ENCODE measurements at places on chromosomes 2 and 18. TPM values are rescaled to one million over a fixed set of nuclear protein-coding genes. Genes with fewer than 3 reads are reported as not detected.
A peak's percentile ranks its signal among the peaks of the same experiment; 100 is the strongest.

KIAA2012 gene
- under 0.01 TPM for total RNA-seq

DNA sequence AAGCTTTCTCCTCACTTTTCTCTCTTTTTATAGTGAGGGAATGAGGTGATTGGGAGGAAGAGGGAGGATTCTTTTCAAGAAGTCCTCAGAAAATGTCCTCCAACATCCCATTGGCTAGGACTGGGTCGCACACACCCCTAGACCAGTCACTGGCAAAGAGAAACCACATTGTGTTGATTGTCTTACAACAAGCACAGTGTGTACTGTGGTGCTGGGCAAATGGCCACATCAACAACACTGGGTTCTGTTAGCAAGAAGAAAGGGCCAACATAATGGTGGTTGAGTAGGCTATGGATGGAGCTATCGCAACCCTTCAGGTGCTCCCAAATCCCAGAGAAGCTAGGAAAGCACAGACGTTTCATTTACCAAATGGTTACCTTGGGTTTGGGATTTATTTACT is 18.7 kb upstream of the PTPN4 start:
- DNase-seq = no peak

FEV gene
- not detected for total RNA-seq

NXPH2 gene
- total RNA-seq = not detected

GRCh38 chr2:151869291-151869690 is 41.1 kb upstream of the ARL5A start:
- DNase-seq = no peak

DNA sequence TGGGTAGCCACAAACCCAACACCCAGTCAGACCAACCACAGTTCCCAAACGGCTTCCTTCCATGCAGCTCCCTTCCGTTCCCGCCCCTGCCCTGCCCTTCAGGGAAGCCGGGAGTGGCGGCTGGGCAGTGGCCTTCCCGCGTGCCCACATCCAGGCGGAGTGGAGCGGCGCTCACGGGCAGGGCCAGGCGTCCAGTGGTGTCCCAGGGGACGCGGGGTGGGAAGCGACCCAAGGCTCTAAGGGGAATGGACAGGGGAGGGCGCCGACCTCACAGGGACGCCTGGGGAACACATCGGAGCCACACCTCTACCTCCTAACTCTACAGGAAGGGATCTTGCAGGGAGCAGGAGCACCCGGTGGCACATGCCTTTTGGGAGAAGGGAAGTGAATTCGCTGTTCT is 225.9 kb upstream of the MGAT5 start:
- DNase-seq = no peak

DNA sequence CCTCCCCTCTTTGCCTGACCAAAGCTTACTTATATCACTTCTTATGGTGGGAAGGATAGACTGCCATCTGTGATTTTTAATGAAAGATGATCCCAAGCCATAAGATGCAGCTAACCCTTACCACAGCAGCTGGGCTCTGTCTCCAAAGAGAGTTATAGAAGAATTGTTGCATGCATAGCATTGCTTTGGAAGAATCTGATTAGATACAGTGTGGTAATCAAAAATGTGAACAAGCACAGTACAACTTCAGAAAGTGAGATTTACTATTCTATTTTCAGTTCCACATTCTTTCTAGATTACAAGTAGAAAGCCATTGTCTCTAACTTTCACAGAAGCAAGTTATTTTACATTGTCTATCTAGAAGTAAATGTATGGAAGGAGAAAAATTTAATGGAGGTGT is 129.0 kb upstream of the ACVR2A start:
- no peak for DNase-seq

HTR2B gene
- 0.72 TPM for total RNA-seq

DNA sequence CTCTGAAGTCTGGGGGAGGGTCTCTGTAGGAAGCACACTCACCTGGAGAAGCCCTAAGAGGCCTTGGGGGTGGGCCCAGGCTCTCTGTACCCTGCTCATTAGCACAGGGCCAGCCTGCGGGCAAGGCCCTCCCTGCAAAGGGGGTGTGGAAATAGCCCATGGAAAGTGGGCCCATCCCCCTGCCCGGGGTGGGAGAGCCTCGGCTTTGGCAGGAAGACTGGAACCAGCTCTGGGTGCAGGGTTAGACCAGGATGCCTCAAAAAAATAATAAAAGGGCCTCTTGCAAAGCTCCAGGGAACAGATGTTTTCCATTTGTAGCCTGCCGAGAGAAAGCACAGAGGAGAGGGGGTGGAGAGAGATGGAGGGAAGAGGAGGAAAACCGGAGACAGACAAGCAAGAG is 98.7 kb downstream of the STPG4 start:
- peak; percentile 78 for DNase-seq

- DNase-seq = no peak
Measured at GRCh38 chr2:1835581-1836201, 91.4 kb upstream of the PXDN start.

GRCh38 chr18:74679679-74680076 is 82.0 kb downstream of the ZNF407 start:
- DNase-seq = no peak

- no peak for DNase-seq
Measured at GRCh38 chr2:24766609-24767008, 26.6 kb downstream of the PTRHD1 start.

GRCh38 chr2:24204505-24204904 is 29.7 kb downstream of the FAM228A start:
- no peak for DNase-seq

Data from IMR-90 (cell line).